Endothelial cell (in vitro differentiated cells): ENCODE measurements at places on chromosomes 16 and 17.

DNA sequence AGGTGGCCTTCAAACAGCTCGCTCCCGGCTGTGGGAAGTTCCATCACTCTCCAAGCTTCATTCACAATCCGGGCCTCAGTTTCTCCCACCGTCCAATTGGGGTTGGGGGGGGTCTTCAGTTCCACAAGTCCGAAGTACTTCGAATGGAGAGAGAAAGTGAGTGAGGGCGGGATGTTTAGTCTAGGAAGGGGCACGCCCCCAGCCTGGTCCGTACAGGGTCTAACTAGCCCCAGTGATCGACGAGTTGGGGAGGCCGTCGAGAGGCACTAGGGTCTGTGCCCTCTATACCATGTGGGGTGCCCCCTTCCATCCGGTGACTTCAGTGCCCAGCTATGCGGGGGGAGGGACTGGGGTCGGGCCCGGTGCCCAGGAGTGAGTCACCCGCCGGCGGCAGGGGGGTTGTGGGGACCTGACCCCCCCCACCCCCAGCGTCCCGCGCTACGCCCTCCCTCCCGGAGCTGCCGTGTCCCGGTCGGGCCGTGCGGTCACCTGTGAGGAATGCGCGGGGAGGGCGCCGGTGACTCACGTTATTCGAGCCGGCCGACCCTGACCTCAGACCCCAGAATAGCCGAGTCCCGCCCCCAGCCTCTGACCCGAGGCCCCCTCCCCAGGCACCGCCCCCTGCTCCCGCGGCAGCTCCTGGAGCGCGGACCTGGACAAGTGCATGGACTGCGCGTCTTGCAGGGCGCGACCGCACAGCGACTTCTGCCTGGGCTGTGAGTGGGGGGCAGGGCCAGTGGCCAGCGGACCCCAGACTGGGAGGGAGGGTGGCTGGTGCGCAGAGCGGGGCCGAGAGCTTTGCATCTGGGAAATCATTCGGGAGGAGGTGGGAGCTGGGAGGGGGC is 658 bp downstream of the TNFRSF12A start:
- peak overlapping the region; percentile 65 for H3K4me3 ChIP-seq
- peaks cover 26% of the 10 kb centered on the region for H3K4me1 ChIP-seq
- no peak overlapping the region for H3K27ac ChIP-seq
- DNase-seq: no peak
- peaks cover 25% of the 10 kb centered on the region for H3K27me3 ChIP-seq
- no peaks in the 10 kb centered on the region for H3K36me3 ChIP-seq

- no peak for DNase-seq
- peaks cover 3% of the 10 kb centered on the region for H3K27me3 ChIP-seq
- H3K36me3 ChIP-seq: peaks cover 8% of the 10 kb centered on the region
- H3K4me1 ChIP-seq: no peaks in the 10 kb centered on the region
Observed at GRCh38 chr17:17416400-17417360, 60.1 kb upstream of the MED9 start.

DNA sequence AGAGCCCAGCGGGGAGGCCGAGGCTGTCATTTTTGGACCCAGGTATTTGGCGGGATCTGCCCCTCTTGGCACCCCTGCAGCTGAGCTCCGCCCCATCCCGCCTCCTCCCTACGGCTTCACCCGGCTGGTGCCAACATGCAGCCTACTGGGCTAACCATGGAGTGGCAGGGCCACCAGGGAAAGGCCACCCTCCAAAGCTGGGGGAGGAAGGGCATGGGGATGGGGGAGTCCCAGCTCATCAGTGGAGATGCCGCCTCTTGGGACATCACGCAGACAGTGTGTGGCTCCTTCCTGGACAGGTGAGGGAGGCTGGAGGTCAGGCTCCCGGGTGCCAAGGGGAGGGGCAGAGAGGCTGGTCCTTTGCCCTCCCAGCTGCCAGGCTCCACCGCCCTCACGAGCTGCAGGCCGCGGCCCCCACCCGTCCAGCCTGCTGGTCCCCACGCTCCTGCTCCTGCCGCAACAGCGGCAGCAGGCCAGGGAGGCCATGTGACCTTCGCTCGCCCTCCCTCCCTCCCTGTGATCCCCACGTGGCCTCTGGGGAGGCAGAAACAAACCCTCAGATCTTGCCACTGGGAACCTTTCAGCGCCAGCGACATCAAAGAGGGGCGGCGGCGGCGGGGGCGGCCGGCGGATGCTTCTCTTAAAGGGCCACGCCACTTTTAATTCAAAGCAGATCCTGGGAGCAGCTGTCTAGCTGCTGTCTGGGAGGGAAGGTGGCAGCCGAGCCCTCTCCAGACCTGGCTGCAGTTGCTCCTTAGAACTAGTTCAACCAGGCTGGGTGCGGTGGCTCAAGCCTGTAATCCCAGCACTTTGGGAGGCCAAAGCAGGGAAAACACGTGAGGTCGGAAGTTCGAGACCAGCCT is 6.8 kb upstream of the NOTUM start:
- no peak overlapping the region for H3K27ac ChIP-seq
- H3K27me3 ChIP-seq: peaks cover 19% of the 10 kb centered on the region
- DNase-seq: no peak
- no peaks in the 10 kb centered on the region for H3K4me1 ChIP-seq
- H3K4me3 ChIP-seq: no peak overlapping the region
- no peaks in the 10 kb centered on the region for H3K36me3 ChIP-seq

- no peaks in the 10 kb centered on the region for H3K4me1 ChIP-seq
- no peak overlapping the region for H3K4me3 ChIP-seq
- no peaks in the 10 kb centered on the region for H3K36me3 ChIP-seq
Observed at GRCh38 chr16:28010671-28011070, 52.8 kb downstream of the GSG1L start.

DNA sequence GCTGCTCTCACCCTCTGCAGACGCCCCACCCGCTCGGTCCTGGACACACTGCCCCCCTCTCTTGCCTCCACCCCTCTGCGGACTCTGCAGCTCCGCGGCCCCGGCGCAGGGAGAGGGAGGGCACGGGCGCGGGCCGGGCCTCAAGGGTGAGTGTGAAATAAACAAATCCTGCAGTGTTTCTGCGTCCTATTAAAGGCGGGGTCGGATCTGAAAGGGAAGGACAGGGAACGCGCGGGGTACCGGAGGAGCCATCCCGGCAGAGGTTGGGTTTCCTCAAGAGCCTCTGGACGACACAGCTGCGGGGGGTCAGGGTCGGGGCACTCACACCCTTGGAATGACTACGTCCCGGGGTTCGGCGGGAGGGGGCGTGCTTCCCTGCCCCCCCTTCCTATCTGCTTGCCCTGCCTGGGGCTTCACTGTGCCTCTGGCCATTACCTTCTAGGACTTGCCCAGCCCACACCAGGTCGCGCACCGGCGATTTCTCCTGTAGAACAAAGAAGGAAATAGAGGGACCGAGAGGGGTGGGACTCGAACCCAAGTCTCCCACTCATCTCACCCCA is 466 bp upstream of the HSF4 start:
- H3K27me3 ChIP-seq: peaks cover 34% of the 10 kb centered on the region
- H3K4me3 ChIP-seq: no peak overlapping the region
- H3K27ac ChIP-seq: no peak overlapping the region

DNA sequence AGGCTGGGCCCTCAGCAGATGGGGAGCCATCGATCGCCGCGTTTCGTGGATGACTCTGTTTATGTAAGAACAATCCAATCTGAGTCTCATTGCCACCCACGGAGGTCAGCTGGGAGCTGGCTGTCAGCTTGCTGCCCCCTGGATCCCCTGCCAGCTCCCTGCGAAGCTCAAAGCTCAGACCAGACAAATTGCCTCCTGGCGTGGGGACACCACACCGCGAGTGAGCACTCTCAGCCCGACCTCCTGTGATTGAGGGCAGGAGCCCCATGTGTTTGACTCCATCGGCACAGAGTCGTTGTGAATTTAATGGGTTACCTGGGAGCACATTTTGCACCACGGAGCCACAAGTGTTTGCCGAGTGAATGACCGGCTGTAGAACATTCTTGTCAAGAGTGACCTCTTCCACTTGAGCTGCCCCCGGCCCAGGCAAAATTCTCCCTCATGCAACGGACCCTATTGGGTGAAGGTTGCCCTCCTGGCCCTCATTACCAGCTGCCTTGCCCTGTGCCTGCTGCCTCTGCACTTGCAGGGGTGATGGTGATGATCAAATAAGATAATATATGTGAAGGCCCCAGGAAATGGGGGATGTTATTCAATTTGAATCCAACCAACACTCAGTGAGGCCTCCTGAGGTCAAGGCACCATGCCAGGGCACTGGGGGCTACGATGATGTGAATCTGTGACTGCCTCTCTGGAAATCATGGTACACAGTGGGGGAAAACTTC is 7.6 kb upstream of the GFAP start:
- no peak overlapping the region for H3K27ac ChIP-seq
- H3K4me1 ChIP-seq: no peaks in the 10 kb centered on the region
- H3K27me3 ChIP-seq: peaks cover 5% of the 10 kb centered on the region
- peaks cover 4% of the 10 kb centered on the region for H3K36me3 ChIP-seq
- H3K4me3 ChIP-seq: no peak overlapping the region

GRCh38 chr16:28196387-28196987 is 15.3 kb downstream of the XPO6 start:
- H3K4me3 ChIP-seq: no peak overlapping the region
- DNase-seq: no peak
- peaks cover 21% of the 10 kb centered on the region for H3K36me3 ChIP-seq
- peak overlapping the region; percentile 24 for H3K27ac ChIP-seq

DNA sequence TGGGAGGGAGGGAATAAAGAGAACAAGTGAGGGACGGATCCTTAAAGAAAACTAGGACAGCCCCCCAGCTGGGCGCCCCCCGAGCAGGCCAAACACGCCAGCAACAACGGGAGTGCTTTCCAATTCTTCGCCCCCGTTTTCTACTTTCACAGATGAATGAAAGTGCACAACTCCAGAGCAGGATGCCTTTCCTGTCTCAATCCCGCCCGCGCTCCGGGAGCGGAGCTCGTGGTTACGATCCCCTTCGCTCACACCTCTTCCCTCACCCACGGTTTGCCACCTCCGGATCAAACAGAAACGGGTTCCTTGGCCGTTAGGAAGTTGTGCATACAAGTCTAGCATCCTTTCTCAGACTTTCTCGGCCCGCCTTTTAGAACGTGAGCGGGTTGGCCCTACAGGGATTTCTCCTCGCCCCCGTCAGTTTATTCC is 680 bp downstream of the SKA2 start:
- no peaks in the 10 kb centered on the region for H3K27me3 ChIP-seq
- H3K27ac ChIP-seq: no peak overlapping the region
- no peak overlapping the region for H3K4me3 ChIP-seq
- no peaks in the 10 kb centered on the region for H3K36me3 ChIP-seq
- H3K4me1 ChIP-seq: peaks cover 10% of the 10 kb centered on the region

DNA sequence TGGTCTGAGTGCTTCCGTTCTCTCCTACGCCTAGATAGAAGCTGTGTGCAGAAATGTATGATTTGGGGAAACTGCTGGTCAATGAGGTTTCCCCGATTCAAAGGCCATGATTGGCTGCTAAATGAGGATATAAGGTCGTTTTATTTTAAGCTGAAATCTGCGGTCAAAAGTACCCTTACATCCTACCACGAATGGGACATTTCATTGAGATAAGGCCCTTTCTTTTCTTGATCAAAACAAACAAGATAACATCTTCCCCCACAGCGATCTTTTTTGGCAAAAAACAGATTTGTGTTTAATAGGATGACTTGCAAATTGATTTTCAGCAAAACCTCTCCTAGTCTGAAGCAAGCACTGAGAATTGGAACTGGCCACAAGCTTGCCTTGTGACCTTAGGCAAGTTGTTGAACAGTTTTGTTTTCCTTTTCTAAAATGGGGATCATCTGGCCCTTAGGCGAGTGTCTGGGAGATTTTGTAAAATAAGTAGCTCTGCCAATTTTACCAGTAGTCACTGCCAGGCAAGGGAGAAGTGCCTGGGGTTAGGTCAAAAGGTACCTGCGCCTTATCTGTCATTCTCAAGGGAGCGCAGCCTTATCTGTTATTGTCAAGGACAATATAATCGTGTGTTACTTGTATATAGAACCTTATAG is 635 bp downstream of the SCPEP1 start:
- H3K27me3 ChIP-seq: no peaks in the 10 kb centered on the region
- peak overlapping the region; percentile 89 for H3K4me3 ChIP-seq
- no peaks in the 10 kb centered on the region for H3K36me3 ChIP-seq
- no peak for DNase-seq

- H3K4me3 ChIP-seq: no peak overlapping the region
- H3K36me3 ChIP-seq: no peaks in the 10 kb centered on the region
- H3K27me3 ChIP-seq: peaks cover 7% of the 10 kb centered on the region
- DNase-seq: no peak
- no peak overlapping the region for H3K27ac ChIP-seq
Observed at GRCh38 chr16:57616876-57617275, 11.6 kb upstream of the ADGRG1 start.

DNA sequence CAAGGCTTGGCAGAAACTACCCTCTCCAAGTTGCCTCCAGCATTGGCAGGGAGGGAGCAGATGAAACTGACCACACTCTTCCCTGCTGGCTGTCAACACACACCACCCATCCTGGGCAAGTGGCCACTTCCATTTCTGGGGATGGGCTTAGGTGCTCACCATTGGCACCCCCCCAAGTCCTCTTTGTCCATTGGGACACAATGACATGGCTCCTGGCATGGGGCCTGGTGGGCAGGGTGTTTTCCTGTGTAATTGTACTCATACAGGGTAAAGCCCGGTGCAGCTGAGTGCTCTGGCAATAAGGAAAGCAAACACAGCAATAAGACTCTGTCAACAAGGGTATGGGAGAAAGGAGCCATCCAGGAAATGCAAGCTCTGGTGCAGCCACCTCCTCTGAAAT is 22.6 kb downstream of the SCNN1B start:
- no peaks in the 10 kb centered on the region for H3K36me3 ChIP-seq
- H3K4me1 ChIP-seq: no peaks in the 10 kb centered on the region
- H3K4me3 ChIP-seq: no peak overlapping the region

- DNase-seq: peak; percentile 67
- peaks cover 8% of the 10 kb centered on the region for H3K4me1 ChIP-seq
- peak overlapping the region; percentile 44 for H3K4me3 ChIP-seq
- H3K27ac ChIP-seq: no peak overlapping the region
Observed at GRCh38 chr17:17890773-17891759, 54.3 kb upstream of the SREBF1 start.

DNA sequence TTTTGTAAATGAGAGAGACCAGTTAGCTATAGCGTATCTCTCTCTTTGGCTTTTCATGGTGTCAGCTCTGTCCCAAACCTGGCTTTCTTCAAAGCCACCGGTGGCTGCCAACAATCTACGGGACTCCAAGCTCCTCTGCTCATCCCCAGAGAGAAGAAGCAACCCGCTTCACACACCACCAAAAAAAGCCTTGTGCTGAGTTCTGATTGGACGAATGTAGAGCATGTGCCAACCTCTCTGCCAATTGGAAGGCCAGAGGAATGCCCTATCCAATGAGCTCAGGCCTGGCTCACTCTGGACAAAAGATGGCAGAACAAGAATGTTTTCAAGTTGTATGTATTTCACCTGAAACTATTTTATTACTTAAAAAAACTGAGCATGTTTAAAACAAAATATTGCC is 202.4 kb downstream of the C16orf95 start:
- no peak for DNase-seq
- H3K36me3 ChIP-seq: no peaks in the 10 kb centered on the region
- no peak overlapping the region for H3K27ac ChIP-seq

- no peak for DNase-seq
- peaks cover 17% of the 10 kb centered on the region for H3K4me1 ChIP-seq
- H3K4me3 ChIP-seq: no peak overlapping the region
- no peak overlapping the region for H3K27ac ChIP-seq
Observed at GRCh38 chr16:86398201-86398600, 112.1 kb upstream of the FOXF1 start.

GRCh38 chr17:8939496-8940334 is 25.8 kb downstream of the PIK3R5 start:
- H3K27ac ChIP-seq: no peak overlapping the region
- peaks cover 2% of the 10 kb centered on the region for H3K27me3 ChIP-seq
- no peak overlapping the region for H3K4me3 ChIP-seq

- H3K36me3 ChIP-seq: peaks cover 6% of the 10 kb centered on the region
- H3K4me1 ChIP-seq: no peaks in the 10 kb centered on the region
- no peak overlapping the region for H3K27ac ChIP-seq
- H3K27me3 ChIP-seq: peaks cover 5% of the 10 kb centered on the region
- no peak for DNase-seq
Observed at GRCh38 chr16:82004601-82005000, 6.7 kb downstream of the SDR42E1 start.

- no peaks in the 10 kb centered on the region for H3K36me3 ChIP-seq
- no peak overlapping the region for H3K27ac ChIP-seq
- no peak for DNase-seq
- peaks cover 1% of the 10 kb centered on the region for H3K27me3 ChIP-seq
Observed at GRCh38 chr16:6605490-6605889, 727.2 kb upstream of the RBFOX1 start.
